ENCODE measurements at places on chromosomes 2 and 18.

GRCh38 chr2:110741491-110741980, 9.2 kb downstream of the ACOXL start:
- peak; percentile 29 for DNase-seq

DNA sequence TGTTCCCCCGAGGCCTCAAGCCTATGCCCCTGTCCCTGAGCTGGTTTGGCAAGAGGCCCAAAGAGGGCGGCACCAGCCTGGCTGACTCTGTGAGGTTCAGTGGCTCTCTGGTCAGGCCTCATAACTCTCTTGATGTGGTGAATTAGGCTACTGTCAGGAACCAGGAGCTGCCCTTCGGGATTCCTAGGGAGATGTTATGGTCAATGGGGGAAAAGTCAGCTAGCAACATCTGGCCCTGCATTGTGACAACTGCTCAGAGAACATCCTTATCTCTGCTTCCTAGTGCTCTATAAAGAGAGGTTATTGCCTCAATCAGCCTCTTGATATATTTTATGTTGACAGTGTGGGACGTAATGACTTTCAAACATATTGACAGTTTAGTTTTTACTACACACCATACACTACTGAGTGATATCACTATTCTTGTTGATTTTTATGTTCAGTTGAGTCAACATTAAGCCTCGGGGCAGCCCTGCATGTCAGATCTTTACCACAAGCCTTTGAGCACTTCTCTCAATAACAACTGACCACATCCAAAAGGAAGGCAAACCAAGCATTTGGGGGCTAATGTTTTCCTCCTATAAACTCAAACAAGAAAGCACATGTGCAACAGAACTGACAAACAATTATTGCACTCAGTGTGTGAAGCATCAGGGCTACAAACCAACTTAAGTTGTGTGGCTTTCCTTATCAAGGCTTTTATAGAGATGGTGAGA, 448.3 kb upstream of the SLC14A2 start:
- peak; percentile 62 for DNase-seq

DNA sequence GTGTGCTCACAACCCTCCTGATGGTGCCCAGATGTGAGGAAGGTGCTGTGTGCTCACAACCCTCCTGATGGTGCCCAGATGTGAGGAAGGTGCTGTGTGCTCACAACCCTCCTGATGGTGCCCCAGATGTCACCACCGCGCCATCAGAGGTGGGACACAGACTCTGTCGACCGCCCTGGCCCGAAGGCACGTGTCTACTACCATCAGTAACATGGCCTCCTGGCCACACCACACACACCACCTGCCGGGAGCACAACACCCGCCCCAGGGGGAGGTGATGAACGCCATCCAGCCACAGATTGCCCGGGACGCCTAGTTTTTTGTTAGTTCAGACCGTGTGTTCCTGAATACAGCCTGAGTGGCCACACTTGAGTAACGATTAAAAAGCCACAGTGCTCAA, 24.5 kb downstream of the HDAC4 start:
- DNase-seq, result no peak

DNA sequence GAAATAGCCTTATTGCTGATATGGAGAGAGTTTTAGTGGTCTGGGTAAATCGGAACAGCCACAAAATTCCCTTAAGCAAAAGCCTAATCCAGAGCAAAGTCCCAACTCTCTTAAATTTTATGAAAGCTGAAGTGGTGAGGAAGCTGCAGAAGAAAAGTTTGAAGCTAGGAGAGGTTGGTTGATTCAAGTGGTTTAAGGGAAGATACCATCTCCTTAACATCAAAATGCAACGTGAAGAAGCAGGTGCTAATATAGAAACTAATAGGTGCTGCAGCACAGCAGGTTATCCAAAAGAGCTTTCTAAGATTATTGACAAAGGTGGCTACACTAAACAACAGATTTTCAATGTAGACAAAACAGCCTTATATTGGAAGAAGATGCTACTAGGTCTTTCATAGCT, 28.2 kb upstream of the CD8A start:
- DNase-seq, result no peak

GRCh38 chr18:76564655-76565237, 69.7 kb upstream of the ZNF516 start:
- no peak for DNase-seq

DNA sequence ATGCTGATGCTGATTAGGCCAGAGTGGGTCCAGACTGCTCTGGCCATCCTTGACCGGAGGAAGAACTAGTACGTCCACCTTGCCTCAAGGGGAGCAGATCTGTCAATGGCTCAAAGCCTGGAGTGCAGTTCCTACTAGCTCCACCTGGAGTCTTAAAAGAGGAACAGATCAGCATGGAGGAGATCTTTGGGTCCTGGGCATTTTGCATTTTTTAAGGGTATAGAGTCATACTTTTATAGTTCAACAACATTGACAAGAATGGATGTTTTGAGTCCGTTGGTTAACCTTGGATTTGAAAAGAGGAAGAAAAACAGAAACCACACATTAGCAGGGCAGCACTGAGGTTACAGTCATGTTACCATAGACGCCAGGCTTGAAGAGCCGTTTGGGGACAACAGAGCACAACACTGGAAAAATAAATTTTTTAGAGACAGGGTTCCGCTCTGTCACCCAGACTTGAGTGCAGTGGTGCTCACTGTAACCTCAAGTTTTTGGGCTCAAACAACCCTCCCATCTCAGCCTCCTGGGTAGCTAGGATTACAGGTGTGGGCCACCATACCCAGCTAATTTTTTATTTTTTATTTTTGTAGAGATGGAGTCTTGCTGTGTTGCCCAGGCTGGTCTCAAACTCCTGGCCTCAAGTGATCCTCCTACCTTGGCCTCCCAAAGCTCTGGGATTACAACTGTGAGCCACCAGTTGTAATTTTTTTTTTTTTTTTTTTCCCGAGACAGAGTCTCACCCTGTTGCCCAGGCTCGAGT, 78.5 kb downstream of the PRKCE start:
- peak; percentile 53 for DNase-seq

- no peak for DNase-seq
Measured at GRCh38 chr2:115303-115702, 69.0 kb upstream of the FAM110C start.

DNA sequence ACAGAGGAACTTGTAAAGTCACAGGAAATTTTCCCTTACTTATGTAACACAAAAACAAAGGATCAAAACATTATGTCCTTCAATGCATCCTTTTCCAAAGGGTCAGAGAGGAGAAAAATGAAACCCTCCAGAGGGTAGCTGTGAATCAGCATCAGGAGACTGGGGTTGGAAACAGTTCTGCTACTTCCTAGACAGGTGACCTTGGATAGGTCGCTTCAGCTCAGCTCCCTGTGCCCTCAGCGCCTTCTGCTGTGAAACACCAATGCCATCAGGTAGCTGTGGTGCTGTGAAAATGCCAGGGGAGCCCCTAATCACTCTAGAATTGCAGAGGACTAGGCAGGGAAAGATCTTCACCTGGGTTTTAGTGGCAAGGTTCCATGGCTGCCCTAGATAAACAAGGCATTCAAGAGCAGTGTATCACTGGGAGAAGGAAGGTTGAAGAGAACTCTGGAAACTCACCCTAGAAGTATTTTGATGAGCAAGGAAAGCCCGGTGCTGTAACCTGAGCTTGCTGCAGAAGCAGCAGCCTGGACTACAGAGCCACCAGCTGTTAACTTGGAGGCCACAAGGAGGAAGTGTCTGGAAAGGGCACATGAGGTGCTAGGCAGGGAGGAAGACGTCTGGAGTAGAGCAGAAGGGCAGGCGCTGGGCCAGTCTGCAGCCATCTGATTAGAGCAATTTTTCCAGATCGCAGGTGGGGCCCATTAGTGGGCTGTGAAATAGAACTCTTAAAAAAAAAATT, 100.7 kb upstream of the MCFD2 start:
- peak; percentile 95 for DNase-seq

DNA sequence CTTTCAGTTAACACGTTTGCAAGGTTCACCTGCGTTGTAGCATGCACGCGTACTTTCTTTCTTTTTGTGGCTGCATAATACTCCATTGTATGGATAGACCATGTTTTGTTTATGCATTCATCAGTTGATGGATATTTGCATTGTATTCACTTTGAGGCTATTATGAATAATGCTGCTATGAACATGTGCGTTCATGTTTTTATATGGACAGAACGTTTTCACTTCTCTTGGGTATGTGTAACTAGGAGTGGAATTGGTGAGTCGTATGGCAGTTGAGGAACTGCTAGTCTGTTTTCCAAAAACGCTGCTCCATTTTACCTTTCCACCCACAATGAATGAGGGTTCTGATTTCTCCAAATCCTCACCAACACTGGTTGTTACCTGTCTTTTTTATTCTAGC, 244.3 kb downstream of the GLI2 start:
- no peak for DNase-seq

- no peak for DNase-seq
Measured at GRCh38 chr2:169303579-169304305, 58.6 kb downstream of the LRP2 start.

DNA sequence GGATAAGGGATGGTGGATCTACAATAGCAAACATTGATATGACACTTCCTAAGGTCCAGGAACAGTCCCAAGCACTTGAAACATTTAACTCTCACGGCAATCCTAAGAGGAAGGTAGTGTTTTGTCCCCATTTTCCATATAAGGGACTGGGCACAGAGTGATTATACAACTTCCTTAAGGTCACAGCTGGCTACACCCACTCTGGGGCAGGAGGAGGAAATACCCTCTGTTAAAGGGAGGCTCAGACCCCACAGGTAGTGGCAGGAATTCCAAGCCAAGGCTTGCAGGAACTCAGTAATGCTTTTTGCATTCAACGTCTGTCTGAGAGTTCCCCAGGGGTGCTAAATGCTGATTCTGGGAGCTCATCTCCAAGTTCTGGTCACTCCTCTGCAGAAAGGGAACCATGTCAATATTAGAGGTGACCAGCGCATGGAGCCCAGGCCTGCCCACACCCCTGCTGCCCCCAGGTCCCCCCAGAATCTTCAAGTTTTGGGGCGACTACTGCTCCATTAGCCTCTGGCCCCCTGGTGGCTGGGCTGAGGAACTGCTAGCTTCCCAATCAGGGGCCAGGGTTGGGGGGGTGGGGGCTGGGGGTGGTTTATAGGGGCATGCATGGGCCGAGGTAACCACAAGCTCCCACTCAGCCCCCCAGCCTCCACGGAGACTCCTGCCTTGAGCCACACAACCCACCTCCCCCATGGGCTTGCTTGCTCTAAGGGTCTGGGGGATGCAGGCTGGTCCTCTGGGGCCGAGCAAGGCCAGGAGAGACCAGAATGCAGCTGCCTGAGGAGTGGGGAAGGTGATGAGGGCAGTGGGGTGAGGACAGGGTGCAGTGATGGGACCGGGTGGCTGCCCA, 11.1 kb downstream of the OBSL1 start:
- peak; percentile 31 for DNase-seq

GRCh38 chr2:78682781-78683180, 342.7 kb upstream of the REG3G start:
- DNase-seq, result no peak

DNA sequence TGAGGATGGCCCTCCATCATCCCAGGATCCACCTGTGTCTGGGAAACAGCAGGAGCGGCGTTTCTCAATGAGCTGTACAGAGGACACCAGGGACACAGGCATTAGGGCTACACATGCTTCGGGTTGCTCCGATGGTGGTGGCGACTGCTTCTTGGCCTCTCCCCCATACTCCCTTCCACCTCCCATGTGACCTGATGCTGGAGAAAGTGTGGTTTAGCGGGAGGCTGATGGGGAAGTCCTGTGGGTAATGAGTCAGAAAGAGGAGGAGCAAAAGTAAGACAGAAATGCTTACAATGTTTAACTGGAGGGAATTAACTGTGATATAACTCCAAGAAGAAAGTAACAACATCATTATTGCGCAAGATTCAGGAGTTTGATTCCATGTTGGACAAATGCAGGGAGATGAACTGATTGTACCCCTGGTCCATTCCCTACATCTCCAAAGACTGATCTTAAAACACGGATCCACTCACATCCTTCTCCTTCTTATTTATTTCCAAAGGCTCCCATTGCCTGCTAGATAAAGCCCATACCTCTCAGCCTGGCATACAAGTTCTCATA, 186.6 kb downstream of the NRP2 start:
- peak; percentile 42 for DNase-seq

- no peak for DNase-seq
Measured at GRCh38 chr18:77002496-77002895, 130.1 kb downstream of the MBP start.

- peak; percentile 83 for DNase-seq
Measured at GRCh38 chr2:163771596-163771995, 35.8 kb upstream of the FIGN start.

DNA sequence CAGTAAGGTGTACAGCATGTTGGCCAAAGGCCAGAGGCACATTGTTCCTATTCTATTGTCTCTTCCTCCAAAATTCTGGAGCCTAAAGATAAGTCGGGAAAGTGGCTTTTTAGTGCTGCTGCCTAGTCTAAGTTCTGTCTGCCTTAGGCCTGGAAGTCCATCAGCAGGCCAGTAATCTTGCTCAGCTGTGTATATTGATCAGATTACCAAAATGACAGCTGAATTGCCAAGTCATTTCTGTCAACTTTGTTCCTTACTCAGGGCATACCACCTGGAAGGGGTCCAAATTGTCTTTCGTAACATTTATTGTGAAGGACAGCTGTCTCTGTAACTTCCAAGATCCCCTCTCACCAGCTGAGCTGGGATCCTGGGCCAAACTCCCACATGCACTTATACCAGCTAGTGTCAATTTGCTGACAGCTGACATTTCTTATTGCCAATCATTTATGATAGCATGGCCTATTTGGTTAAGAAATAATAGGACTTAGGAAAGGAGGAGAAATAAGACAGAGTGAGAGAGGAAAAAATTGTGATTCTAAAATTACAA, 116.8 kb upstream of the FSHR start:
- no peak for DNase-seq

DNA sequence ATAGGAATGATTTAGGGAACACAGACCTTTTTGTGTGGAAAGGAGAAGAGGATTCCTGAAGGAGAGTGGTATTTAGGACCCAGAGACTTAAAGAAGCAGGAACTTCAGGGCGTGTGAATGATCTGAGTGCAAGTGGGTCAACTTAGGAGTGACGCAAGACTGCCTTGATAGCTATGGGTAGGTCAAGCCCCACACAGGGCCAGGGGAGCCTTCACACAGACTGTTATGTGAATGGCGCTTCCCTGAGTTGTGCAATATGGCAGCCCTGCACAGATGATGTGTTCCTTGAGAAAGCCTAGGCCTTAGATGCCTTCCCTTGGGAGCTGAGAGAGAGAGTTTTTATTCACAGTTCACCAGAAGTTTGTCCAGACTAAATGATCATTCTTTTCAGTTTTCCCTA, 47.1 kb upstream of the IGFBP5 start:
- no peak for DNase-seq

- peak; percentile 96 for DNase-seq
Measured at GRCh38 chr2:68828887-68829708, 42.1 kb downstream of the BMP10 start.

GRCh38 chr2:208266553-208266893, 468 bp downstream of the PIKFYVE start:
- no peak for DNase-seq

DNA sequence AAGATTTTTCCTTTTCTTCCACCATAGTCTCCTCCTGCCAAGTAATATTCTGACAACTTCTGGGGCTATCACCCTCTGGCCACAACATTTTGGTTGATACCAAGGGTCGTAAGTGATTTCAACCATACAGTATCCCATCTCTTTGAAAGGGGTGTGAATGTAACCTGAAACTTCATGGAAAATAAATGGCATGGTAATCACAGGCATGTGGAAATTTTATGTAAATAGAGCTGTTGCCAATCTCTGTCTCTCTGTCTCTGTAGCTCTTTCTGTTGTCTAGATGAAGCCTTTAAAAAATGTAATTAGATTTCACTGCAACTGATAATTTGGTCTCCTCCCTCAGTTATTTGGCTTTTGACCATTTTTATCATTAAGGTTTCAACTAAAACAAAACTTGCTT, 125.6 kb upstream of the RPRM start:
- DNase-seq, result no peak
